Colonic mucosa (tissue), 4 donors: ENCODE measurements at places on chromosomes 16 and 17. TPM values are rescaled to one million over a fixed set of nuclear protein-coding genes. Genes with fewer than 3 reads are reported as not detected.

DNA sequence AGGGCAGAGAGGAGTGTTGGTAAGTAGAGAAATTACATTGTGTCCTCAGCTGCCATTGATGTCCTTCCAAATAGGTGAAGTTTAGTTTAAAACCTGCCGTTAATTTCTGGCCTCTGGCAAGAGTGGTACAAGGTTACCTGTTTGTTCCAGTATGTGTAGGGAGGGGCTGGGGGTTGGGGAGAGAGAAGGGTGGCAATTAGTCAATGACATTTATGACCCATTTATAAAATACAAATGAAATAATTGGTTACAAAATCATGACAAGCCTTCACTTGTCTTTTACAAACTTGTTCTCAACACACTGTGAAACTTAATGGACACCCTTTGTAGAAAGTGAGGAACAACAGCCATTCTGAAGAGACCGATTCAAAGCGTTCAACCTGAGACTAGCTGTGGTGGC, 281.0 kb downstream of the FTO start:
- no peak for DNase-seq
- H3K36me3 ChIP-seq = no peaks in the 10 kb centered on the region
- H3K4me3 ChIP-seq = no peak overlapping the region

DNA sequence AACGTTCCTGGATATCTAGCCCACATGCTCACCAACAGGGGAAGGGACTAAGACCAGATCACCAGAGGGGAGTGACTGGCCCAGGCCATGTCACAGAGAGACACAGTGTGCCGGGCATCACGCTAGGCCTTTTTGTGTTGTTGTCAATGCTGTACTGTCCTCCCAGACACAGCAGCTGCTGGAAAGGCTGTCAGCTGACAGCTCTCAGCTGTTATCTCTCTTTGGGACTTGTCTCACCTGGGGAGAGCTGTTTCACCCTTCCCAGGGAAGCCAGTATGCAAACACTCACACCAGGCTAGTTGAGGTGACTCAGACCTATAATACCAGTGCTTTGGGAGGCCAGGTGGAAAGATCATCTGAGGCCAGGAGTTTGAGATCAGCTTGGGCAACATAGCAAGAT, 19.4 kb downstream of the UNC45B start:
- no peak for DNase-seq
- no peaks in the 10 kb centered on the region for H3K4me1 ChIP-seq
- no peaks in the 10 kb centered on the region for H3K36me3 ChIP-seq
- H3K27ac ChIP-seq = no peak overlapping the region
- no peak overlapping the region for H3K4me3 ChIP-seq

DNA sequence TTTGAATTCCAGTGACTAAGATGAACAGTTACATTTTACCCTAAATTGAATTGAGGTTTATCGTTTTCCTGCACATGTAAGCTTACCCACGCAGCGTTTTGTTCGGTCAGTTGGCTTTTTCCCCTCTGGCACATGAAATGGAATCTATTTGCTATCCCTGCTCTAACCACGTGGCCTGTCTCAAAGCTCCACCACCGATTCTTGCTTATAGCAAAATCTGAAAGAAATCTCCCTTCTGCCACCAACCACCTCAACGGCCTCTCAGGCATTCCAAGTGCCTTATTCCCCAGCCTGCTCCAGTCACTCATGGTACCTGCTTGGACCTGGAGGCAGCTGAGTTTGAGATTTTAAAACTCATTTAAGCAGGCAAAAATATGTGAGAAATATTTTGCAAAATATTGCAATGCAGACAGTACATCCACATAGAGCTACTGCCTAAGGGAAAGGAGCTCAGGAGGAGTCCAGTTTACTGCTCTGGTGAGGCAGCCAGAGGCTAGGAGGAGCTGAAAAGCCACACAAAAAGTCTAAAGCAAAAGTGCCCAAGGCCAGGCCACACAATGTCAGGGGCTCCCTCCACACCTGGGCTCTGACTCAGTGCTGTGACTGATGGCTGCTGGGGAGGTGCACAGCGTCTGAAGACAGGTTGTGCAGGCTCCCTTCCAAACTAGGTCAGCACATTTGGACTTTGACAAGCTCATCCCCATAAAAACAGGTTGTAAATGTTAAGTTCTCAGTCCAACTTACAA, 26.4 kb downstream of the ARHGAP17 start:
- H3K36me3 ChIP-seq = no peaks in the 10 kb centered on the region
- H3K27ac ChIP-seq = peak overlapping the region; percentile 68
- H3K27me3 ChIP-seq = no peaks in the 10 kb centered on the region
- H3K4me1 ChIP-seq = peaks cover 45% of the 10 kb centered on the region

- H3K27me3 ChIP-seq = no peaks in the 10 kb centered on the region
- H3K27ac ChIP-seq = no peak overlapping the region
- no peaks in the 10 kb centered on the region for H3K4me1 ChIP-seq
- H3K4me3 ChIP-seq = no peak overlapping the region
- H3K36me3 ChIP-seq = no peaks in the 10 kb centered on the region
Observed at GRCh38 chr17:78019367-78019975, 61.0 kb downstream of the TNRC6C start.

DNA sequence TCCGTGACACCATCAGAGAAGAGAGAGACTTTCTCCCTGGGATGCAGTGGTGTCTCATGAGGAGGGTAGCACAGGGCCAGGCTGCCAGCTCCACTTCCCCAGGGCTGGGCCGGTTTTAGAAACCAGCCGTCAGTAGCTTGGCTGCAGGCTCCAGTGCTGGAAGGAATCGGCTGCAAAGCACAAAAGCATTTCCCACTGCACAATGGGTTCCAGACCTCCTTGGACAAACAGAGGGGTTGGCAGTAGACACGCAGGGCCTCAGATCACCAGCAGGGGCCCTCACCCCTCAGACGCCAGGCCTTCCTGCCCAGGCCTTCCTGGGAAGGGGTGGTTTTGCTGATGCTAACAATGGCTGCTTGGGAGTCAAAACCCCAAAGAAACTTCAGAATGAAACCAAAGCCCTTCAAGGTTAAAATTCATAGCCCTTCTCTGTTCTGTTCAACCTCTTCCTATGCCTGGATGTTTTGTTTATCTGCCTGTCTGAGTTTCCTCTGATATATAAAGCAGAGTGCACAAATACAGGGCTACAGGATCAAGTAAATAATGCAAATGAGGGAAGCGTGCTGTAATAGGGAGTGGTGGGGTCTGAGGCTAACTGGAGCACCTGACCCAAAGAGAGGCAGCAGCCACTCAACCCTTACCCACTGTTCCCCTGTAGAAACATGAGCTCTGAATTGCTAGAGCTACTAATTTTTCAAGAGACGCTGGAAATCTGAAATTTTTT, 26.2 kb downstream of the TEKT5 start:
- H3K36me3 ChIP-seq = no peaks in the 10 kb centered on the region
- H3K4me1 ChIP-seq = no peaks in the 10 kb centered on the region
- DNase-seq = no peak
- H3K27ac ChIP-seq = no peak overlapping the region

The C1QTNF1 gene
- 12.1 TPM for total RNA-seq

- no peak overlapping the region for H3K27ac ChIP-seq
- no peaks in the 10 kb centered on the region for H3K36me3 ChIP-seq
- DNase-seq = no peak
- H3K4me1 ChIP-seq = no peaks in the 10 kb centered on the region
Observed at GRCh38 chr17:29883497-29883896, 46.5 kb downstream of the SSH2 start.

The EVI2B gene
- 8.5 TPM for total RNA-seq

- H3K36me3 ChIP-seq = no peaks in the 10 kb centered on the region
- no peaks in the 10 kb centered on the region for H3K27me3 ChIP-seq
- H3K27ac ChIP-seq = no peak overlapping the region
- H3K4me3 ChIP-seq = no peak overlapping the region
- H3K4me1 ChIP-seq = no peaks in the 10 kb centered on the region
Observed at GRCh38 chr17:59972778-59973177, 8.2 kb upstream of the RNFT1 start.

The PSMC3IP gene
- total RNA-seq = 11.6 TPM

GRCh38 chr17:77609553-77610517, 348.7 kb upstream of the TNRC6C start:
- H3K27ac ChIP-seq = peak overlapping the region; percentile 40
- H3K4me1 ChIP-seq = no peaks in the 10 kb centered on the region
- no peaks in the 10 kb centered on the region for H3K36me3 ChIP-seq
- no peak overlapping the region for H3K4me3 ChIP-seq
- no peaks in the 10 kb centered on the region for H3K27me3 ChIP-seq

GRCh38 chr17:41016578-41017215, 7.8 kb upstream of the KRTAP3-1 start:
- no peaks in the 10 kb centered on the region for H3K4me1 ChIP-seq
- DNase-seq = no peak
- H3K27ac ChIP-seq = no peak overlapping the region
- H3K4me3 ChIP-seq = no peak overlapping the region

DNA sequence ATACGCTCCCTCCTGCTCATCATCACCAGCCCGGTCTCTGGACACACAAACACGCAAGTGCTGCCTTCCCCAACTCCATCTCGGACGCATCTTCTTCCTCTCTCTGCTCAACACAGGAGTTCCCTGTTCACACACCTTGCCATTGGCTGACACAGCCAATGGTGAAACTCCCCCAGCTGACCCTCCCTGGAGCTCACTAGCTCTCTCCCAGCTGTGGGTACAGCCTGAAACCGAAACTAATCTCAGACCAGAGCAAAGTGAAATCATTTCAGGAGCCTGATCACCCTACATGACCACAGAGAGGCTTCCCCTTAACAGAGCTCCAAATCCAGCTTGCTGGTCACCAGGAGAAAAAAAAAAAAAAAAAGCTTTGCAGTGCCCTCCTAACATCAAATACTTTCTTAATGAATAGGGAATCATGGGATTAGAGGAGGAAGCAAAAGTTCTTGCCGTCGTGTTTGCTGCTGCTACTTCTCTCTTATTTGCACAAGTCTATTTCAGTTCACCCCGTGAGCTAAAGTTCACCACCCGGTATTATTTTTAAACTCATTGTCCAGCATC, 8.3 kb downstream of the CUEDC1 start:
- H3K4me3 ChIP-seq = peak overlapping the region; percentile 3
- no peaks in the 10 kb centered on the region for H3K27me3 ChIP-seq
- H3K27ac ChIP-seq = peak overlapping the region; percentile 70
- H3K36me3 ChIP-seq = no peaks in the 10 kb centered on the region
- H3K4me1 ChIP-seq = peaks cover 6% of the 10 kb centered on the region

DNA sequence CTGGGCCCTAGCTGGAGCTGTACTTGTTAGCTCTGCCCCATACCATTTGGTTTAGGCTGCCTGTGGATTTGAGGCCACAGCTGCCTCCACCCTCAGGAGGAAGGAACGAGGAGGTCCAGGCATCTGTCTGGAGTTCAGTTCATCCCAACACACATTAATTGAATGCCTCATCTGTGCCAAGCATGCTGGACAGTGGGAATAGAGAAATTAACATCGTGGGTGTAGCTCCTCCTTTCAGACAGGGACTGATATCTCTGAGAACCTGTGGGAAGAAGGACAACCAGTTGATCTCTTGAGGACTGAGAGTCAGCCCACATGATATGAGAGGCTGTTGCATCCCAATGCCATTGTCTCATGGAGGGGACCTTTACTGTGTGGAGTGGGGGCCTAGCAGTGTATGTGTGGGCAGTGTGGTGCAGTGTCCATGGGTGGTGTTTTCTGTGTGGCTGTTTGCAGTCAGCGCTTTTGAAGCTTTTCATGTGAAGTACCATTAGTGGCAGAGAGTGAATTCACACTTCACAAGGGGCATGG, 29.4 kb upstream of the DDX52 start:
- H3K4me1 ChIP-seq = no peaks in the 10 kb centered on the region
- no peak overlapping the region for H3K4me3 ChIP-seq
- no peaks in the 10 kb centered on the region for H3K27me3 ChIP-seq
- DNase-seq = no peak
- no peaks in the 10 kb centered on the region for H3K36me3 ChIP-seq

GRCh38 chr17:57927048-57927723, 28.0 kb downstream of the CUEDC1 start:
- H3K4me3 ChIP-seq = no peak overlapping the region
- peak; percentile 73 for DNase-seq
- H3K27me3 ChIP-seq = no peaks in the 10 kb centered on the region
- peaks cover 6% of the 10 kb centered on the region for H3K4me1 ChIP-seq
- no peaks in the 10 kb centered on the region for H3K36me3 ChIP-seq
- peak overlapping the region; percentile 35 for H3K27ac ChIP-seq

The SLC38A8 gene
- total RNA-seq = not detected

DNA sequence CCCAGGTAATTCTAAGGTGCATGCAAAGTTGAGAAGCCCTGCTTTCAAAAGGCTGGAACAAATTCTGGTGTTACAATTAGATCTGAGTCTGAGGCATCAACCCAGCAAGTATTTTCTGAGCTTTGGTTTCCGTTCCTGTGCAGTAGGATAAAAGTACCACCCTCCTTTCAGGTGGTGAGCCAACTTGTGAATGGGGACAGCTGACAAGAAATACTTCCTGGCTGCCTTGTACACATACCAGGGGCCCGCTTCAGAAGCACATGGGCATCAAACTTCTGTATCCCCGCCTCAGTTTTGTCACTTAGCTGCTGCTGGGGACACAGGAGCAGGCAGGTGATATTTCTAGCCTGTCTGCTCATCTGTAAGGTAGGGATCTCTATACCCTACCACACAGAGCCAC, 252.2 kb downstream of the CPPED1 start:
- no peak for DNase-seq
- H3K36me3 ChIP-seq = no peaks in the 10 kb centered on the region

GRCh38 chr17:76123191-76123499, 17.9 kb downstream of the FOXJ1 start:
- no peaks in the 10 kb centered on the region for H3K27me3 ChIP-seq
- no peaks in the 10 kb centered on the region for H3K36me3 ChIP-seq
- no peak overlapping the region for H3K27ac ChIP-seq
- H3K4me3 ChIP-seq = no peak overlapping the region
- DNase-seq = no peak

- no peak overlapping the region for H3K4me3 ChIP-seq
- no peaks in the 10 kb centered on the region for H3K4me1 ChIP-seq
- no peak for DNase-seq
- H3K27me3 ChIP-seq = no peaks in the 10 kb centered on the region
- H3K27ac ChIP-seq = no peak overlapping the region
Observed at GRCh38 chr17:74722782-74723181, 10.1 kb upstream of the CD300LF start.

GRCh38 chr16:46852130-46852529, 21.1 kb upstream of the C16orf87 start:
- H3K27ac ChIP-seq = no peak overlapping the region
- no peaks in the 10 kb centered on the region for H3K36me3 ChIP-seq
- no peak overlapping the region for H3K4me3 ChIP-seq
- no peak for DNase-seq

DNA sequence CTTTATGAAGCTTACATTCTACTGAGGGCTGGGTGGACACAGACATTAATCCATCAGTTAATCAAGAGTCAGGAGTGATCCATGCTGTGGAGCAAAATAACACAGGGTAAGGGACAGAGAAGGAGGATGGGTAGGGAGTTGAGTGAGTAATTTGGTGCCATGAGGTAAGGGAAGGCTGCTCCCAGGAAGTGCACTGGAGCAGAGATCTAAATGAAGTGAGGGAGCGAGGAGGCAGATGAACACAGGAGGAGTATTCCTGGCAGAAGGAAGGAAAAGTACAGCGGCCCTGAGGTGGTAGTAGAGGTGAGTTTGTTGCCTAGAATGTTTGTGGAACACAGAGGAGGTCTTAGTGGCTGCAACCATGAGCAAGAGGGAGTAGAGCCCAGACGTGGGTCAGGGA, 34.8 kb downstream of the ASIC2 start:
- DNase-seq = no peak
- no peaks in the 10 kb centered on the region for H3K4me1 ChIP-seq
- H3K36me3 ChIP-seq = no peaks in the 10 kb centered on the region
- no peak overlapping the region for H3K4me3 ChIP-seq
